LoVo (cell line): ENCODE measurements at places on chromosomes 3 and 15.

GRCh38 chr3:66362541-66362941 is 138.3 kb downstream of the LRIG1 start:
- DNase-seq: no peak

- DNase-seq: no peak
Measured at GRCh38 chr3:47034868-47035489, 55.5 kb downstream of the NBEAL2 start.

- DNase-seq: peak; percentile 58
Measured at GRCh38 chr15:89472785-89473256, 23.6 kb downstream of the RHCG start.

- DNase-seq: no peak
Measured at GRCh38 chr3:178320456-178321351, 215.5 kb upstream of the KCNMB2 start.

- DNase-seq: peak; percentile 35
Measured at GRCh38 chr3:127779747-127780146, 42.6 kb downstream of the MGLL start.

GRCh38 chr3:17745301-17745700 is 2.9 kb upstream of the TBC1D5 start:
- DNase-seq: no peak

GRCh38 chr15:36106640-36107335 is 472.6 kb upstream of the CDIN1 start:
- no peak for DNase-seq

DNA sequence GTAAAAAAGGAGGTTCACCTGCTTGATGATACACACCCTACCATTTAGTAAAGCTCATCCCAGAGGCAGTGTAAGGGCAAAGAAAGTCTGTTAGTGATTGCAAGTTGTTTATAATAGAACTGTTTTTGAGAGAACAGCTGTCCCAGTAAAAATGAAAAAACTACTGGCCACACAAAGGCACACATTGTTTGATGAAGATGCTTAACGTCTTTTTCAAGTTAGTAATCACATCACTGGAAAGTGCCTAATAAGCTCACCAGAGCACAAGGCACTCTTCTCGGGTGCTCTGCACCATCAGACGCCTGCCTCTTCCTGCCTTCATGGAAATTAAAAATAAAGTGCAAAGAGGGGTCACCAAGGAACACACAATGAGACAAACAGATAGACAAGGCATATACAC is 186.9 kb downstream of the PDZRN3 start:
- no peak for DNase-seq

GRCh38 chr15:33411596-33412540 is 101.1 kb downstream of the RYR3 start:
- DNase-seq: no peak

- no peak for DNase-seq
Measured at GRCh38 chr15:70382009-70382749, 284.5 kb upstream of the TLE3 start.

- DNase-seq: no peak
Measured at GRCh38 chr3:73405853-73406252, 218.9 kb downstream of the PDZRN3 start.

- DNase-seq: peak; percentile 44
Measured at GRCh38 chr3:149442851-149443544, 31.5 kb upstream of the TM4SF4 start.
